ENCODE measurements at places on chromosomes 6 and 20.

GRCh38 chr6:17178326-17178725 is 76.5 kb downstream of the STMND1 start:
- no peak for DNase-seq

GRCh38 chr6:99573980-99574617 is 5.6 kb upstream of the CCNC start:
- DNase-seq = no peak

DNA sequence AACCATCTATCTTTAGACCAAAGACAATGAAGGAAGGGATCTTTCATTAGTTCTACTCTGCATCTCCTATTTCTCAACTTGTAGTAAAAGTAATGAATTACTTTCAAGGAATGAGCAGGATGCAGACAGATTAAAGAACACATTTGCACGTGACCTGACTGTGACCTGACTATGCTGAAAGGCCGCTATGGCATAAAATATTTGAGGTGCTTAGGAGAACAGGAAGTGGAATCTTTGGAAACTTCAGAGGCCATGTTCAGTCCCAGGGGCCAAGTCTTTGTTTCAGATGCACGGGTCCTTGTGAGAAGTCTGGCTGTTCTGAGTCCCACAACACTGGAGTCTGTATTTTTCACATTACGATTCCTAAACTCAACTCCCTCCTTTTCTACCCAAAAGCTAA is 41.0 kb downstream of the NINL start:
- DNase-seq = no peak

- no peak for DNase-seq
These were observed 151.7 kb downstream of the TMEM200A start for GRCh38 chr6:130517444-130517931.

- DNase-seq = no peak
These were observed 232.3 kb downstream of the COL12A1 start for GRCh38 chr6:74973591-74973990.

DNA sequence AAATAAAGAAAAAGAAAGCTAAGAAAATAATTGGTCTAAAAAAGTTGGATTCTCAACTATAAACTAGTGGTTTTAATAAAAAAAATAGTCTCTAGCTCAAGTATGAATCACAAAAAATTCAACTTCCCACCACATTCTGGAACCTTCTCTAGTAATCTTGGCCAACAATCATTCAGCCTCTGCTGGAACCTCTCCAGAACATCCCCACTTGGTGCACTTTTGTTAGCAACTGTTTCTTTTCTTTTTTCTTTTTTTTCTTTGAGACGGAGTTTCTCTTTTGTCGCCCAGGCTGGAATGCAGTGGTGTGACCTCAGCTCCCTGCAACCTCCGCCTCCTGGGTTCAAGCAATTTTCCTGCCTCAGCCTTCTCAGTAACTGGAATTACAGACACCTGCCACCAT is 35.7 kb downstream of the TXLNB start:
- no peak for DNase-seq

DNA sequence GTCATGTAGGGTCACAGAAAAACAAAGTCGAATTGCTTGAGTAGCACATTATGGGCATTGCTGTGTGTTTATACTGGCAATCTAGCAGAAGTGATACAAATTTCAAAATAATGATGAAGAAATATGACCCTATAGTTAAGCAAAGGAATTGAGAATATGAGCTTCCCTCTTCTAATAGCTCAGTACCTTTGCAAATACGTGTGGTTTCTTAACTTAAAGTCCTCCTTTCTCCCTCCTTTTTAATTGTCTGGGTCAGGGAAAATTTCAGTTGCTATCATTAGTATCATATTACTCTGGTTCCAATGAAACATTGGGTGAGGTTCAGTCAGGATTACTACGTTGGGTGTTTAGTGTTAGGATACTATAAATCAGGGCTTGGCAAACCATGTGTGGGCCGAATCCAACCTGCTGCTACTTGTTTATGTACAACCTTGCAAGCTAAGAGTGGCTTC is 166.8 kb upstream of the CARMIL1 start:
- no peak for DNase-seq

GRCh38 chr6:101528801-101529200 is 135.3 kb downstream of the GRIK2 start:
- DNase-seq = no peak

DNA sequence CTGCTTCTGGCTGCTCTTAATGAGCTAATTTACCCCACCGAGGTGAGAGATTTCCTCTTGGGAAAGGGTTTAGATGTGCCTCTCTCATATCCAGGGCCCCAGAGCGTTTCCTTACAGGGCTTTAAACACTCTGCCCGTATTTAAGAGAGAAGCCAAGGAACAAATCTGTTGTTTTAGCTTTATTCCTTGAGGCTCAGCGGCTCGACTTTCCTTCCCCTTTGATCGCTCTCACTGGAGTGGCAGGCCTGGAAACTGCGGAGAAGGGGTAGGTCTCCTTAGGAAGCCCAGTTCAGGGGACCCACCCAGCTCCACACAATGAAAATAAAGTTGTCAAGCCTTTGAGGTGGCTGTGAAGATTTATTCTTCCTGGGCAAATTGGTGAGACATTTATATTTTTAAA is 132.0 kb upstream of the JAG1 start:
- no peak for DNase-seq

- no peak for DNase-seq
These were observed 205.9 kb downstream of the HACE1 start for GRCh38 chr6:104653781-104654180.

DNA sequence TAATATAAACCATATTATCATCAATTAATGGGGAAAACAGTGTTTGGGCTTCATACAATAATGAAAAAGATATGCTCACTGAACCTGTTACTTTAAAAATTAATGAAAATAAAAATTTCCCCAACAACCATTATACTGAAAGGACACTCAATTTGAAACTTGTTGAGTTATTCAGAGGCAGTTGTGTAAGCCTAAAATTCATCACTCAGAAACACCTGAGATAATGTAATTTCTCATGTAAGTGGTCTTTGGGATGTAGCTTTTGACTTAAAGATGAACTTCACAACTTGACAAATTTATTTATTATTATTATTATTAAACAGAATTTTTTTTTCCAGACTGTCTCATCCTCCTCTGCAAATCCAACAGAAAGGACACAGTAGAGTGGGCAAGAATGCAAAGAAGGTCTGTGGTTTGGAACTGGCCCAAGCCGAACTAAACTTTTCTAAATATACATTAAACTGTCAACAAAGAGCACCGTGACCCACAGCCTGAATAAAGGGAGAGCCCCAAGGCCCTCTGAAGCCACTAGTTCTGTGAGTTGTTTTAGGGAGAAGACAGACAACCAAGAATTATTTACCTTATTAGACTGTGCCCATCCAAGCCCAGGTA is 32.2 kb upstream of the HEY2 start:
- no peak for DNase-seq

DNA sequence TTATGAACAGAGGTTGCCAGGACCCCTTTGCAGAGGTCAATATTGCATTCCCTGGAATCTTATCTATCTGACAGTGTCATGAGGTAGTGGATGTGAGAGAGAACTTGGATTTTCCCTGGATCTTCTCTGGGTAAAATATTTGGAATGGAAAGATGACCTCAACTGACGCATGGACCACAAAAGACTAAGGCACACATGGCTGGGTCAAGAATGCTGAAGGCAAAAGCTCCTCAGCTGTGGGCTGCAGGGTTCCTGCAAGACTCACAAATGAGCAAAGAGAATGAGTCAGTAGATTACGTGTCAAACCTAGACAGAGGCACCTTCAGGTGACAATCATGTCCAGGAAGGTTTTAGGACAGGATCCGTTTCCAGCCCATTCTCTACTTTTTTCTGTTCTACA is 484.0 kb downstream of the C6orf118 start:
- no peak for DNase-seq

Data from hematopoietic multipotent progenitor cell treated with erythropoietin and hydrocortisone succinate and interleukin-3 and kit ligand, for 8 days (in vitro differentiated cells).